ENCODE measurements at places on chromosomes 1 and 21.

GRCh38 chr1:225597926-225598575, 54.9 kb downstream of the ENAH start:
- no peaks in the 10 kb centered on the region for H3K4me1 ChIP-seq
- no peaks in the 10 kb centered on the region for H3K36me3 ChIP-seq
- no peak for DNase-seq
- H3K27me3 ChIP-seq = peaks cover 16% of the 10 kb centered on the region
- no peak overlapping the region for H3K27ac ChIP-seq

GRCh38 chr1:58896246-58897183, 112.7 kb upstream of the JUN start:
- no peak overlapping the region for H3K4me3 ChIP-seq
- H3K4me1 ChIP-seq = peaks cover 15% of the 10 kb centered on the region
- no peak for DNase-seq
- H3K27ac ChIP-seq = peak overlapping the region; percentile 29

- no peak for DNase-seq
- H3K36me3 ChIP-seq = peaks cover 4% of the 10 kb centered on the region
- H3K27me3 ChIP-seq = no peaks in the 10 kb centered on the region
- no peak overlapping the region for H3K4me3 ChIP-seq
- no peak overlapping the region for H3K27ac ChIP-seq
These were observed 18.7 kb downstream of the COL6A1 start for GRCh38 chr21:46000182-46000730.

DNA sequence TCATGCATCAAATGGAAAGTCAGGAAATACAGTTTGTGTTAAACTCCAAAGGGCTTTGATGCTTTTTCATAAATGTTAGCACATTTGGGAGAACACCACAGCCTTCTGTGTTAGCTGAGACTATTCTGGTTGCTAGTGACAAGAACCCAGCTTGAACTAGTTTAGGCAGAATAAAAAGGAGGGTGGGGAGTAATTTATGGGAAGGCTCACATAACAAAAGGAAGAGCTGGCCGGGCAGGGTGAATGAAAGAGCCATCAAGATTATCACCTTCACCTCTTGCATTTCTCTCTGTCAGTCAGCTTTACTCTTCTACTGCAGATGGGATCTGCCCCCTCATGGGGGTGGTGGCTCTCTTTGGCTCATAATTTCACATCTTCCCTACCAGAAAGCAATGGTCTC, 75.4 kb upstream of the VTCN1 start:
- H3K27ac ChIP-seq = no peak overlapping the region
- no peak for DNase-seq
- no peak overlapping the region for H3K4me3 ChIP-seq
- peaks cover 16% of the 10 kb centered on the region for H3K27me3 ChIP-seq
- H3K36me3 ChIP-seq = peaks cover 3% of the 10 kb centered on the region

DNA sequence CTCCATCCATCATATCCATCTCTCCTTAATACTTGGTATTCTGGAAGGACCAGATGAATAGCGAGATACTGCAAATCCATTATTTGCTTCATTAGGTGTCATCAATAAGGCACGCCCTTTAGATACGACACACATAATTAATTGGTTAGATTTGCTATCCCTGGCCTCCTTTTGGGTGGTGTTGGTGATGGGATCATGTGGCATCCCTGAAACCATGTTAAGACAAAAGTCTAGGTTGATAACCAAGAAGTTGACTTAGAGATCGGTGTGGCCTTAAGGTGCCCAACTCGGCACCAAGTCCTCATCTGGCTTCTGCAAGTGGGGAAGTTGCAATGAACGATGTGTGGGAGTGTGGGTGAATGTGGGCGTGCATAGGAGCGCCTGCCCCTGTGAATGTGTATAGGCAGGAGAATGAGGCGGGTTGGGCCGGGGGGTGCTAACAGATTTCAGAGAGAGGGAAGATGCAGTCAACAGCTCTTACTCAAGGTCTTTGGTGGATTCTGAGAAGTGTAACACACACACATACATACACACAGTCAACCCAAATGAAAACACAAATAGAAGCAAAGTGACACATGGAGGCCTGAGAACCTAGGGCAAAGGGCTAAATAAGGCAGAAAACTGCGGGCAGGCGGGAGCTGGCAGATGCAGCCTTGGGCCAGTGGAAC, 415.7 kb upstream of the ESRRG start:
- no peak overlapping the region for H3K4me3 ChIP-seq
- H3K27me3 ChIP-seq = peaks cover 55% of the 10 kb centered on the region
- H3K27ac ChIP-seq = no peak overlapping the region
- no peaks in the 10 kb centered on the region for H3K36me3 ChIP-seq

- no peaks in the 10 kb centered on the region for H3K36me3 ChIP-seq
- no peak overlapping the region for H3K4me3 ChIP-seq
- H3K4me1 ChIP-seq = no peaks in the 10 kb centered on the region
- H3K27ac ChIP-seq = no peak overlapping the region
- no peak for DNase-seq
- H3K27me3 ChIP-seq = peaks cover 6% of the 10 kb centered on the region
These were observed 107.9 kb upstream of the SERTAD4 start for GRCh38 chr1:210124736-210125135.

DNA sequence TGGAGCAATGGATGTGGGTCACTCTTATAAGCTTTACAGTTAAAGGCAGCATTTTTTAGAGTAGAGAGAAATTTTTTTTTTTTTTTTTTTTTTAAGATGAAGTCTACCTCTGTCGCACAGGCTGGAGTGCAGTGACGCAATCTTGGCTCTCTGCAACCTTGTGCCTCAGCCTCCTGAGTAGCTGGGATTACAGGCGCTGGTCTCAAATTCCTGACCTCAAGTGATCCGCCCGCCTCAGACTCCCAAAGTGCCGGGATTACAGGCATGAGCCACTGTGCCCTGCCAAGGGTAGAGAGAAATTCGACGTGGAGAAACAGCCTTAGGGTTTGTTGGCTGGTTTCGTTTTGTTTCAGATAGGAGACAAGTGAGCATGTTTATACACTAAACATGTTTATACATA, 594.2 kb upstream of the ADAMTS5 start:
- H3K4me3 ChIP-seq = no peak overlapping the region
- H3K4me1 ChIP-seq = no peaks in the 10 kb centered on the region
- no peak for DNase-seq
- H3K27ac ChIP-seq = no peak overlapping the region
- H3K36me3 ChIP-seq = no peaks in the 10 kb centered on the region
- no peaks in the 10 kb centered on the region for H3K27me3 ChIP-seq

DNA sequence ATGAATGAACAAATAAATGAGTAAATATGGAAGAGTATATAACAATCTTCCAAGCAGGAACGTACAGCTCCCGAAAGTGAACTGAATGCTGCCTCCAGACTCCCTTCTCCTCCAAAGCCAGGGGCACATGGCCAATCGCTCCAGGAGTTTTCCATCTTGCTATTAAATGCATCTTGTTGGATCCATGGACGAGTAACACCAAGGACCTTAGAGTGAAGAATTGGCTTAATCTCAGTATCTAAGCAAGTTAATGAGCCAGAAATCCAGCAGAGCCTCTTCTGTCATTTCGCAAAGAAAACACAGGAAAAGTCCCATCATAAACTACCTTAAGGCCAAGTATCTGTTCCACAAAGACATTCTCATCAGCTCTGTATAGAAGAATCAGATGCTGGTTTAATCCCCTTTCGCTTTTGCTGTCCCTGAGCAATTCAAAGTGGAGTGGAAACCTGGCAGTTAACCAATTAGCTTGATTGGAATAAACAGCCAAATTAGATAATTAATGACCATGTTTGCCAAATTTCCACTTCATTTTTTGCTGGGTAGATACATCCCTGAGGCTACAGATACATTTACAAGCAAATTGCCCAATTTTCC, 116.0 kb downstream of the MIS18A start:
- H3K4me3 ChIP-seq = no peak overlapping the region
- H3K4me1 ChIP-seq = no peaks in the 10 kb centered on the region
- DNase-seq = no peak
- no peaks in the 10 kb centered on the region for H3K36me3 ChIP-seq
- H3K27me3 ChIP-seq = peaks cover 69% of the 10 kb centered on the region

DNA sequence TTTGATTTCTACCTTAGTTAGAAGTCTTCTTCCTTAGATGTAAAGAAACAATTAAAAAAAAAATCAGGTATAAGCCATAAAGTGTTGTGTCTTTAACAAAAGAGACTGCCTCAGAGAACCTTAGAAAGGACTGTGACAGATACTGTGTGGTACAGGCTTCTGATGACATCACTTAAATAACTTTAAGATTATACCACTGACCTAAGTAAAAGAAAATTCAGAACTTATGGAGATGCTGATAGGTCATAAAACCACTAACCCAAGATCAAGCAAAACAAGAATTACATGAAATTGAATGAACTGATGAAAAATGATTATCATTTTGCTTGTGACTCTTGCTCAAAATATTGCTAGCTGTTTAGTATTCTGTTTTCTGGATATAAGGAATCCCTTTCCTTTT, 220.8 kb downstream of the NRIP1 start:
- no peak overlapping the region for H3K27ac ChIP-seq
- H3K36me3 ChIP-seq = no peaks in the 10 kb centered on the region
- H3K4me3 ChIP-seq = no peak overlapping the region
- no peaks in the 10 kb centered on the region for H3K4me1 ChIP-seq
- DNase-seq = no peak

DNA sequence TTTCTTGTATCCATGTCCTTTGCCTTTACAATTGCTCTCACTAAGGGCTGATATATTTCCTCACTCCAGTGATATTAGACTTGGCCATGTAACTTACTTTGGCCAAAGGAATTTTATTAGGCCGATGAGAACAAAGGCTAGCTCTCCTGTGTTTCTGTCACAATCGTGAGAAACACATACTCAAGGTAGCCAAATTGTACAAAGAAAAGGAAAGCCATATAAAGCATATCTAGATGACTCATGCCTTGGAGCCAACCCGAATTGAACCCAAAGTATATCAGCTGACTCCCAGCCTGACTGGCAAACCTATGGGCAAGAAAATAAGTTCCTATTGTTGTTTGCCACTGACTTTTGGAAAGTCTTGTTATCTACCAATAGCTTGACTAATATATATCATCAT, 371.7 kb upstream of the LRRC7 start:
- no peak overlapping the region for H3K4me3 ChIP-seq
- H3K36me3 ChIP-seq = no peaks in the 10 kb centered on the region
- DNase-seq = no peak
- H3K27ac ChIP-seq = no peak overlapping the region
- no peaks in the 10 kb centered on the region for H3K4me1 ChIP-seq

- H3K27ac ChIP-seq = no peak overlapping the region
- H3K36me3 ChIP-seq = no peaks in the 10 kb centered on the region
- peaks cover 33% of the 10 kb centered on the region for H3K27me3 ChIP-seq
- H3K4me1 ChIP-seq = no peaks in the 10 kb centered on the region
These were observed 24.1 kb downstream of the PIGM start for GRCh38 chr1:160007577-160008200.

- H3K27ac ChIP-seq = no peak overlapping the region
- H3K4me1 ChIP-seq = no peaks in the 10 kb centered on the region
- no peaks in the 10 kb centered on the region for H3K27me3 ChIP-seq
- no peak overlapping the region for H3K4me3 ChIP-seq
- no peaks in the 10 kb centered on the region for H3K36me3 ChIP-seq
These were observed 1616.2 kb upstream of the B3GALT2 start for GRCh38 chr1:194802572-194802971.

DNA sequence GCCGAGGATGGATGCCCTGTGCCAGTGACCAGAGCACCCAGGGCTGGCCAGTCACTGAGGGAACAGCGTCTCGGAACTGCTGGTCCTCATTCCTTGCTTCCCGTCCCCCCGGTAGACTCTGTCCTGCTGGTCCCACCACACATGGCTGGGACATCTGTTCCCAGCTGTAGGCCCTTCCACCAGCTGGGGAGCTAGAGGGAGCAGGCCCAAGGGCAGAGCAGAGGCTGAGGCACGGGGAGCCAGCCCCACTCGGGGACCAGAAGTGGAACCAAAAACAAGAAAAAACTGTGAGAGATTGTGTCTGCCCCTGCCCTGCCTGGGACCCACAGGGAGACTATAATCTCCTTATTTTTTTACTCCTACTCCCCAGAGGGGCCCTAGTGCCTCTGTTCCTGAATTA, 23.8 kb downstream of the ATP8B2 start:
- peaks cover 59% of the 10 kb centered on the region for H3K36me3 ChIP-seq
- peaks cover 50% of the 10 kb centered on the region for H3K4me1 ChIP-seq
- peak overlapping the region; percentile 39 for H3K27ac ChIP-seq
- no peak for DNase-seq
- H3K27me3 ChIP-seq = no peaks in the 10 kb centered on the region
- no peak overlapping the region for H3K4me3 ChIP-seq

GRCh38 chr1:165325460-165326203, 30.9 kb downstream of the LMX1A start:
- H3K27me3 ChIP-seq = peaks cover 72% of the 10 kb centered on the region
- H3K36me3 ChIP-seq = no peaks in the 10 kb centered on the region
- no peak for DNase-seq
- H3K4me3 ChIP-seq = no peak overlapping the region
- no peaks in the 10 kb centered on the region for H3K4me1 ChIP-seq

GRCh38 chr1:226061841-226062557, 517 bp upstream of the H3-3A start:
- H3K27me3 ChIP-seq = no peaks in the 10 kb centered on the region
- H3K4me3 ChIP-seq = peak overlapping the region; percentile 98
- peak overlapping the region; percentile 98 for H3K27ac ChIP-seq
- peaks cover 32% of the 10 kb centered on the region for H3K4me1 ChIP-seq
- peaks cover 60% of the 10 kb centered on the region for H3K36me3 ChIP-seq
- peak; percentile 44 for DNase-seq

GRCh38 chr1:108082001-108082400, 117.0 kb upstream of the VAV3 start:
- H3K27me3 ChIP-seq = peaks cover 7% of the 10 kb centered on the region
- peak overlapping the region; percentile 31 for H3K4me3 ChIP-seq
- H3K36me3 ChIP-seq = peaks cover 3% of the 10 kb centered on the region
- peaks cover 57% of the 10 kb centered on the region for H3K4me1 ChIP-seq
- DNase-seq = no peak
- peak overlapping the region; percentile 80 for H3K27ac ChIP-seq

DNA sequence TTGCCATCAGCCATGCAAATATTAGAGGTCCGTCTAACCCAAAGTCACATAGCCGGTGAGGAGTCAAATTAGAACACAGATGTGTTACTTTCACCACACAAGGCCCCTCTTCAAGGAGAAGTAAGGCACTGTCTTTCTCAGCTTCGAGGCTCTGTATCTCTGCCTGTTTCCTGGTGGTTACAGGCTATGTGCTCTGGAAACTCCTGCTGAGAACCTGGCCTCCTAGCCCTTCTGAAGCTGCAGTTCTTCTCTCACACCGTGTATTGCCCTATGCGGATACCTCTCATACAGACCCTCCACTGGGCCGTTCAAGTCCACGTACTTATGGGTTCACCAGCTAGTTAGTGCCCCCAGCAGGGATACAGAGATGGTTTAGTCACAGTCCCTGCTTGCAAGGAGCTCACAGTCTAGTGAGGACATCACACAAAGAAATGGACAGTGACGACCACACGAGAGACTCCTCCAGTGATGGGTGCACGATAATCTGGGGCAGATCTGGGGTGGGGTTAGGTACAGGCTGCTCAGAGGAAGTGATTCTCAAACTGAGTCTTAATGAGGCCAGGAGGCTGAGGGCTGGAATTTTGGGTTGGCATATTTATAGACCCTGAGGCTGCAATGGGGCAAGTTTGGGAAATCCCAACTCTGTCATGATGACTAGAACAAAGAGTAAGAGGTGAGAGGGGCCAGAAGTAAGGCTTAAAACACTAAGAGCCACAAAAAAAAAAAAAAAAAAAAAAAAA, 22.8 kb upstream of the ELOA start:
- DNase-seq = peak; percentile 28
- H3K36me3 ChIP-seq = no peaks in the 10 kb centered on the region
- H3K27me3 ChIP-seq = no peaks in the 10 kb centered on the region
- peaks cover 12% of the 10 kb centered on the region for H3K4me1 ChIP-seq
- H3K27ac ChIP-seq = peak overlapping the region; percentile 71

- H3K27ac ChIP-seq = no peak overlapping the region
- H3K4me1 ChIP-seq = no peaks in the 10 kb centered on the region
- peaks cover 91% of the 10 kb centered on the region for H3K27me3 ChIP-seq
- no peak overlapping the region for H3K4me3 ChIP-seq
These were observed 8.8 kb upstream of the PLXNA2 start for GRCh38 chr1:208252836-208253576.
